Gastrocnemius medialis (tissue), 4 donors: ENCODE measurements at places on chromosomes 16 and 17. TPM values are rescaled to one million over a fixed set of nuclear protein-coding genes. Genes with fewer than 3 reads are reported as not detected.

- no peaks in the 10 kb centered on the region for H3K36me3 ChIP-seq
- H3K27ac ChIP-seq: no peak overlapping the region
- no peaks in the 10 kb centered on the region for H3K4me1 ChIP-seq
Measured at GRCh38 chr17:71032746-71033273, 863.5 kb downstream of the KCNJ2 start.

GRCh38 chr17:34146440-34147043, 108.5 kb upstream of the CCL2 start:
- no peaks in the 10 kb centered on the region for H3K27me3 ChIP-seq
- H3K4me1 ChIP-seq: no peaks in the 10 kb centered on the region
- DNase-seq: no peak
- no peak overlapping the region for H3K27ac ChIP-seq

Gene TRIM72
- 100 TPM for total RNA-seq

- H3K27me3 ChIP-seq: no peaks in the 10 kb centered on the region
- no peaks in the 10 kb centered on the region for H3K4me1 ChIP-seq
- peaks cover 95% of the 10 kb centered on the region for H3K36me3 ChIP-seq
- no peak for DNase-seq
- H3K4me3 ChIP-seq: no peak overlapping the region
- no peak overlapping the region for H3K27ac ChIP-seq
Measured at GRCh38 chr17:81693509-81694210, 9.5 kb upstream of the MRPL12 start.

DNA sequence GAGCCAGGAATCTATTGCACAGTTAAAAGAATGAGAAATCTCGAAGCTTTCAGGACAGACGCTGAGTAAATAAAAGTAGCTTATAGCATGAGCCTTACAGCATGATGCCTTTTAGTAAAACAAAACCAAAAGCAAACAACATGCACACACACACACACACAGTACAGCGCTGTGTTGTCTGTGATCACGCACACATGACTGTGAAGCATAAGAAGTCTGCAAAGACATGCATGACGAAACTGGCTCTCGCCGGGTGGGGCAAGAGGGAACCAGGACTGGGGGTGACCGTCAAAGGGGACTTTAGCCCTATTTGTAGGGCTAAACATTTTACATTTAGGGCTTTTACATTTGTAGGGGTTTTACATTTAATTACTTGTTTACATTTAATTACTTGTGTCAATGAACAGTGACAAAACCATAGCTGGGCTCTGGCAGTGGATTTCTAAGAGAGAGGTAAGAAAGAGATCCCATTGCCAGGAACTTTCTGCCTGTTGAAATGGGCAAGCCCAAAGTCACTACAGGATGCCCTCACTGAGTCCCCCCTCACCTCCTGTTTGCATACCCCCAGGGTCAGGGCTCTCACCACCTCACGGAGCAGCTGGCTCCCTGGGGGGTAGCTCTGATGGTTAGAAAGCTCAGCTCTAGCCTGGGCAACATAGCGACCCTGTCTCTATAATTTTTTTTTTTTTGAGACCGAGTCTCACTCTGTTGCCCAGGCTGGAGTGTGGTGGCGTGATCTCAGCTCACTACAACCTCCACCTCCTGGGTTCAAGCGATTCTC, 2.0 kb upstream of the TNFRSF13B start:
- DNase-seq: no peak
- H3K27ac ChIP-seq: no peak overlapping the region

DNA sequence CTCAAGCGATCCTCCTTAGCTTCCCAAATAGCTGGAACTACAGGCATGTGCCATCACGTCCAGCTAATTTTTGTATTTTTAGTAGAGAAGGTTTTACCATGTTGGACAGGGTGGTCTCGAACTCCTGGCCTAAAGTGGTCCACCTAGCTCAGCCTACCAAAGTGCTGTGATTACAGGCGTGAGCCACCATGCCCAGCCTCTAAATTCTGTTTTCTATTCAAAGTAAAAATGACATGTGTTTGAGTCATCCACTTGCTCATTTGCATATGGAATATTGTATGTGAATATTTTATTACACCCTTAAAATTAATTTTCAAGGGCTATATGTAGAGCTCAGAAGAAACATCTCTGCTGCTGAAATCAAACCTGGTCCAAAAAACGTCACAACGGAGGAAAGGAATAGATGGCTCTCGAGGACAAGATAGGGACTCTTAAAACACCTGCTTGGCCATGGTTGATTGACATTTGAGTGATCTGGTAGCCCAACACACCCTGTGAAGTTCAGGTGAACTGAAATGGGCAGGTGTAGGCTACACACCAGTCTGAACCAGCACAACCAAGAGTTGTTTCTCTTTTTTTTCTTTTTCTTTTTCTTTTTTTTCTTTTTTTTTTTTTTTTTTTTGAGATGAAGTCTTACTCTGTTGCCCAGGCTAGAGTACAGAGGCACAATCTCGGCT, 51.1 kb downstream of the SF3B3 start:
- H3K36me3 ChIP-seq: no peaks in the 10 kb centered on the region
- peaks cover 65% of the 10 kb centered on the region for H3K4me1 ChIP-seq
- H3K4me3 ChIP-seq: no peak overlapping the region
- H3K27me3 ChIP-seq: no peaks in the 10 kb centered on the region
- no peak for DNase-seq
